ENCODE measurements at places on chromosomes 12 and 14.

- DNase-seq, result no peak
Observed at GRCh38 chr12:44637875-44638274, 238.2 kb downstream of the NELL2 start.

DNA sequence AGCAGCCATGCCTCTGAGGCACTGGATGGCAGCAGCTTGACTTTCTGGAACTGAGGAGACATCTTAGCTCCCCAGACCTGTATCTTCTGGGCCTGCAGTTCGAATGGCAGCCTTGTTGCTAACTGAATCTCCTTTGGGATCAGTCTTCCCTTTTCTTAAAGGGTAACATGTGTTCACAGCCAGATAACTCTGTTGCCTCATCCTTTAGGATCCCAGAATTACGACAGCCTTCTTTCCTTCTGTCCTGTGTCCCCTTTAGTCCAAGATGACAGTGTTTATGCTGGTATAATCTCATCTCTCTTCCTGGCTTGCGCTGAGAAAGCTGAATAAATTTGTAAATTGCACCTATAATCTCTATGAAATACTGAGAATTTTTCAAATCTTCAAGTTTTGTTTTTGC, 9.1 kb upstream of the ERC1 start:
- DNase-seq, result no peak

DNA sequence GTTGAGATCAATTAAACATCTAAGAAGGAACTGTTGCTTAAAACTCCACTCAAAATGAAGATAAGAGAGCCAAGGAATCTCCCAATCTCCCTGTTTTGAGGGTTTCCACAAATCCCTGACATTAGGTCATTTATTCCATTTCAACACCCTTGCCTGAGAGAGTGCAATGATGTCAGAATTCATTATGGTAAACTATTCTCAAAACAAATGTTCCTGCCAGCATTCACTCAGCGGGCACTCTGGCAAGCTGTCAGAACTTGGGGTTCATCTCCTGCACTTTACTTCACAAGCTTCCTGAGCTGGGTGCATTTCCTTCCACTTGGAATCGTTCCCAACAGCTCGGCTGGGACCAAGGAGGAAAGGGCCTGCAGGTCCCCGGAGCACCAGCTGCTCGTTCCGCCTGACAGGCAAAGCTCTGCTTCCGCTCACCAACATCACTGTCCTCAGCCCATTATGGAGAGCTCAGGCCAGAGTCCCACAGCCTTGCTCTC, 117.8 kb downstream of the TTC7B start:
- peak; percentile 99 for DNase-seq

DNA sequence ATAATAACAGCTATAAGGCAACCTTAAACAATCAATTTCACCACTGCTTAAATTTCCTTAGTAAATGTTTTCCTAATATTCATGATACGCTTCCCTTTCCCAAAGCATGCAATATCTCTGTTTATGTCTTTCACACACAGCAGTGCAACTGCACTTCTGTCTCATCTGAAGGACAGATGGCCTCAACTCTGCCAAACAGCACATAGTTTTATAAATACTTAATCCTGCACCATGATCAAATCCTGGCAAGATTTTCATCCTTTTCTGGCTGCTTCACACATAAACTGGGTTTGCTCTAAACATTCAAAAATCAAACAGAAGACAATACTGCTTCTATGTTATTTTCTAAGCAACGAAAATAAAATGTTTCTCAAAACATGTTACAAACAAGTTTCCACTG, 266.3 kb downstream of the ITPR2 start:
- DNase-seq, result peak; percentile 15

DNA sequence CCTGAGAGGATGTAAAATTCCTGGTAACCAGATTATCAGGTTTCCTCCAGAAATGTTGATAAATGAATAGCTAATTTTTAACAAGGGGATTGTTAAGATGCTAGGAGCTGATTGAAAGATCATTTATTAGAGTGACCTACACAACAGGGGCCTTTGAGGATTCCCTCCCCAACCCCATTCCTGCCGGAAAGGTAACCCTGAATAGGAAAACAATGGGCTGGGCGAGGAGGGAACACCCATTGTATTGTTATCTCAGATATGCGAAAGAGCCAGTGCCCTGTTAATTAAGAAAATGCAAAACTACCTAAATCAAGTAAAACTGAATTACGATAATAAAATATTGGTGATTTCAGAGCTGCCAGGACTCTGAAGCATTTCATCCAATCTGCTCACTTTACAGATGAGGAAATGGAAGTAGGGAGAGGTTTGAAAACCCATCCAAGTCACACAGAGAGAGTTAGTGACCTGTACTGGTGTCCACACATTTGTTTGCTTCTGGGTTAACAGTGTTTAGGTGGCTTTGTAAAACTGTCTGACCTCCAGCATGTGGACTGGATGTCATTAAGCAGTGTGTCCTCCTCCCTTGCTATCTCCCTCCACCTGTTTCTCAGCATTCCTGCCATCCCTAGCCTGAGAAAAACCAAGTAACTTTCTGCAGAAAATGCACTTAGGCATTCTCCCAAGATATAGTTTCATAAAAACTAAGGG, 214.8 kb downstream of the TTC6 start:
- DNase-seq, result no peak

GRCh38 chr12:116133636-116134214, 143.8 kb downstream of the MED13L start:
- no peak for DNase-seq

- no peak for DNase-seq
Observed at GRCh38 chr14:92421751-92422150, 91.8 kb upstream of the RIN3 start.

DNA sequence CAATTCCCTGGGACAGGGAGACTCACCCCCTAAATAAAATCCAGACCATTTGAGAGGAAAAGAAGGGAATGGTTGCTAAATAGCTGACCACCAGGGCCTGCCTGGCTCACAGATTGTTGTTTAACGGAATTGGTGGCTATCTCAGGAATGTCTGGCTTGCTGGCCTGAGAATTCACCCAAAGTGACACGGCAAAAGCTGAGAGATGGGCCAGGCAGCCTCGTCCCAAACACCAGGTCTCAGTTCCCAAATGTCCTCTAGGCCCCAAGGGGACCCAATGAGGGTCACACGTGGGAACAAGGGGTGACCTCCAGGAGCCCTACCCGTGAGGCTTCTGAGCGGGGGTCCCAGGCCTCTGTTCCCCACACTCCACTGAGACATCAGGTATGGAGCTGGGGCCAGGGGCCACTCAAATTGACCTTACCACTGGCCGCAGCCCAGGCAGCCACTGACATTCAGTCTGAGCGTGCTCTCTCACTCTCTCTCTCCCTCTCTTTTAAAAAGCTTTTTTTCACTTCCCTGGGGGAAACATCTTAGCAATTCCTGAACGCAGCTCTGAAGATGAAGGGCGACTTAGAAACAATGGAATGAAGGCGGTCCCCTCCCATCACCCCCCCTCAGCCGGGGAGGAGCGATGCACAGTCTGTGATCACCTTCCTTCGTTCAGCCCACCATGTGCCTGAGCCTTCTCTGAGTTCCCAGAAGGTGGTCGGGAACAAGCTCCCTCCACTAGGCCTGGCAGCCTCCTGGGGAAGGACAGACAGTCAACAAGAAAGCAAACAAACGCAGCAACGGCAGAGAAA, 131.2 kb downstream of the SCARB1 start:
- no peak for DNase-seq

- no peak for DNase-seq
Observed at GRCh38 chr14:69882116-69882864, 3.1 kb downstream of the SMOC1 start.

DNA sequence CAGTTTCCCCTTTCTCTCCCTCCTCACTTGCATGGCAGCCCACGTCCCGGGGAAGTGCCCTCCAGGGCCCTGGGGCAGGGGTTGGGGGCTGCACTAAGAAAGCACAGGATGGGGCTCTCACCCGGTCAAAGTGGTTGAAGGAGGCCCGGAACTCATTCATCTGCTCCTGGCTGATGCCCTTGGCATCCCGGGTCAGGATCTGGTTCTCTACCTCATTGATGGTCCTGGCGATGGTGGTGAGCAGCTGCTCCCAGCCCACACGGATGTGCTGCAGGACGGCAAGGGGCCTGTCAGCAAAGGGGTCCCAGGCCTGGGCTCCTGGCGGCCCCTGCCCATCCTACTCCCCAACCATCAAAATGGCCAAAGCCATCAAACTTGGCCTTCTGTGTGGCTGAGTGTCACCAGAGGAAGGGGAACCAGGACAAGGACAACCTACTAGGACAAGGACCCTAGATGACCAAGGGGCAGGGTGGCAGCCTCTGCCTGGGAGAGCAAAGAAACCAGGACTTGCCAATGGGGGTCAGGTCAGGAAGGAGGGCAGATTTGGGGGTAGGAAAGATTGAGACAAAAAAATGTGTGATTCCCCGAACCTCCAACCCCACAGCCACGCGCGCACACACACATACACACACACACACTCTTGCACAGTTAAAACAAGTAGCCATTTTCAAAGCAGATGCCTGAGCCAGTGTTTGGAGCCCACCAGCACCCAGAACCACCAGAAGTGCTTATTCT, 87.1 kb upstream of the ZFP36L1 start:
- DNase-seq, result no peak

DNA sequence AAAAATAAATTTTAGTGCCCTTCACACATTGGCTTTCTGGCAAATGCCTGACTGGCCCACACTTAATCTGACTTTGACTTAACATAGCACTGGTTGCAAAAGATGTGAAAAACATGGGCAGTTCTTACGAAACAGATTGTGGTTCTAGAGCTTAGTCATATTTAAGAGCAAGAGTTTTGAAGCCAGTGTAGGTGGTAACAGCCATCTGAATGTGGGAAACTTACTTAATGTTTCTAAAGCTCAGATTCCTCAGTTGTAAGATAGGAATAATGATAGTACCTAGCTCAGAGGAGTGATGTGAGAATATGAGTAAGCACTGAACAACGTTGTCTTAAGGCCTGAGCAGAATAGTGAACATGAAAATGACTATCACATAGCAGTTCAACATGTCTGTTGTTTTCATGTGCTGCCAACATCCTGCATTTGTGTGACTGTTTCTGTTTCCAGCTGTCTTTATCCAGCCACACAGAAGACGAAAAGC, 262.7 kb downstream of the SYT1 start:
- DNase-seq, result no peak

GRCh38 chr14:94773061-94773648, 3.2 kb upstream of the GSC start:
- no peak for DNase-seq

DNA sequence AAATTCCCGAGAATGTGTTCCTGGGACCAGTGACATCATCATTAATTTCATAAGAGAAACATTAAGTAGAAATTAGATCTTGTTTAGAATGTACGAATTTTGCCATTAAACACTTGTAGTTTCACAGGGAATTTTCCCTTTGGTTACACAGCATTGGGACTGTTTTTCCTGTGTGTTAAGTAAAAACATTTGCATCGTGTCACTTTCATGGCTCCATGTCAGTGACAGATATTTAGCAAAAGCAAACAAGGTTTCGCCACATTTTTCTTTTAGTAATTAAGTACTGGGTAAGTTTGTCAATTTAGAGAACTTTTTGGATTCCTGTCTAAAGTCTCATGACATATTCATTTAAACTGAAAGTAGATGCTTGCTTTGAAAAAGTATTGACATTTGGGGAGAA, 45.5 kb upstream of the OVCH1 start:
- DNase-seq, result no peak

- DNase-seq, result no peak
Observed at GRCh38 chr12:109621901-109622364, 48.3 kb downstream of the MVK start.

DNA sequence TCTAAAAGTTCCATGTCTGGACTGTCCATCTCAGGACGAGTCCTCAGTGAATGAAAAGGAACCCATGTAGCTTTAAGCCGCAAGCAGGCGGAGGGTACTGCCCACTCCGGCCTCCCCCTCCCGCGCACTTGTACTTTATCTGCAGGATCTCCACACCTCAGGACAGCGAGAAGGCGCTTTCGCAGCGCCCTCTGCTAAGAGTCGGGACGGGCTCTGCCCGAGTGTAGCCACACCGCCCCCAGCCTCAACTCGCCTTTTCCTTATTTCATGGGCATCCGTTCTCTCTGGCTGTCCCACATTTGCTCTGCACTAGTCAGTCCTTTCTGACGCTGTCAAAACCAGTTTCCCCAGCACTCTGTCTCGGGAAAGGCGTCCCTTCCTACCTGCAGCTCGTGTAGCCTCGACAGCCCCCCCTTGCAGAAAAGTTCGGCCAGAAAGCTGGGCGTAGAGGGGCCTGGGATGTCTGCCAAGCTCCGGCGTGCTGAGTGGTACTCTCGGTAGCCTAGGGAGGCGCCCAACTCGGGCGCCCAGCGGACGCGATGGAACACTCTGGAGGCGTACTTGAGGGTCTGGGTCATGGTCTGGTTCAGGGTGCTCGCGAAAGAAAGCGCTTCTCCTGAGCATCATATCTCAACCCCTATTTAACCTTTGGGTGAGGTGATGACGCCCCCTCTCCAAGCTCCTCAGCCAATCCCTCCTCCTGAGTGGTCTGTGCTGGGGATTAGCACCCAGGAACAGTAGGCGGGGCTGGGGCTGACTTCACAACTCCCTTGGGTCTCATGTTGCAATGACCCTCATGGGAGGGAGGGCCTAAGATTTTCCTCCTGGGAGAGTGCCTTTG, at the start of gene CYP27B1:
CYP27B1 (minus strand) TSS at position 615 of the 841 bp plus-strand sequence; CDS start at position 578, 37 bp downstream.
- no peak for DNase-seq

DNA sequence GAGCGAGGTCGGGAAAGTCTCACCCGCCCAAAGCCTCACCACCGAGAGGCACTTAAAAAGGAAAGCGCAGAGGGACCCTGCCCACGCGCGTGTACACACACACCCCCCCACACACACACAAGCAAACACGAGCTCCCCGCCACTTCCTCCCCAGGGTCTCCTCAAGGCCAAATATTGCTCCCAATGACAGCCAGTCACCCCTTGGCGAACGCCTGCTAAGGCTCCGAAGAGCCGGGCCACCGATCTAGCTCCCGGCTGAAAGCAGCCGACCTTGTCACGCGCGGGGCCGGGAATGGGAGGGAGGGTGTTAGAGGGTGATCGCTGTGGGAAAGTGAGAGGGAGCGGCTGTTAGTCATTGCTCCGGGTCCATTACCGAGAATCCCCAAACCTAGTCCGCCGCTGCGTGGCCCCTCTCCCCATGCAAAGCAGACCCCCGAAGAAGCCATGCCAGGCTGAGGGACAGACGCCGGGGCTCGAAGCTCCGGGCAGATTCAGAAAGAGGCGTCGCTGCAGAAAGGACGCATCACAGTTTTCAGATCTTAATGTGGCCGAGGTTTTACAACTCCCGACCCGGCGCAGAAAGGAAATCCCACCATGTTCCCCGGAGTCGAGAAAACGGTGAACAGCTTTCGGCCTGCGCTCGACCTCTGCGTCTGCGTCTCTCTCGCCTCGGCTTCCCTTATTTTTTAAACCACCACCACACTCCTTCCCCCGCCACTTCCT, 2.6 kb downstream of the BMP4 start:
- peak; percentile 40 for DNase-seq

DNA sequence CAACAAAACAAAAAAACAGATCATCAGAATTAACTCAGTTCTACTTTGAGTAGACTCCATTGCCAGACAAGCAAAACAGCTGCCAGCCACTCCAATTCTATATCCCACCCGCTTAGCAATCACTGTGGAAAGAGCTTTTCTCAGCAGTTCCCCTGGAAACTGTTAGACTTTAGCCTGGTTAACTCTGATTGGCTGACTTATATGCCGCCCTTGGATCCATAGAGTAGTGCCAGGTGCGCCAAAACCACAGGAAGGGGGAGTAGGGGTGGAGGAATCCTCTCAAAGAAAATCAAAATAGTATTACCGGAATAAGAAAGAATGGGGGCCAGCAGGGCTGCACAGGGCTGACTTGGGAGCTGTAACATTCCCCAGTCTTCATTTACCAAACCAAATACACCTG, 5.4 kb upstream of the EML5 start:
- DNase-seq, result no peak

All from G401 (cell line).